ENCODE measurements at places on chromosomes 5 and 9.

DNA sequence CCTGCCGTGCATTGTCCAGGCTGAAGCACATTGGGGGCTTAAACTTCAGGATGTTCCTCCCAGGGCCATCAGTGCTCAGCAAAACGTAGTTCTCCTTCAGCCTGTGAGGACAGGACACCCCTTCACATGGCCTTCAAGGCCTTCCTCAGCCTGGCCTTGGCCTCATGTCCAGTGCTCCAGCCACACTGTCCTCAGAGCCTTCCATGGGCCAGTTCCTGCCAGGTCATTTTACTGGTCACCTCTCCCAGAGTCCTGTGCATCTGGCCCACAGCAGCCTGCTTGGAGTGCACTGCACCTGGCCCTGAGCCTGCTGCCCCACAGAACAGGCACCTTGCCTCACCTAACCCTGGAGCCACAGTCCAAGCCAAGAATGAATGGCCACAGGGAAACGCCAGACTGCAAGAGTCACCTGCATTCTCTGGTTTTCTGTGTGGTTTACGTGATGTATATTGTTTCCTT, 8.7 kb downstream of the HNRNPAB start:
- no peak for DNase-seq

GRCh38 chr5:55620009-55620765, 85.4 kb upstream of the PLPP1 start:
- DNase-seq, result no peak

GRCh38 chr9:31908891-31909480, 475.5 kb upstream of the ACO1 start:
- DNase-seq, result no peak

DNA sequence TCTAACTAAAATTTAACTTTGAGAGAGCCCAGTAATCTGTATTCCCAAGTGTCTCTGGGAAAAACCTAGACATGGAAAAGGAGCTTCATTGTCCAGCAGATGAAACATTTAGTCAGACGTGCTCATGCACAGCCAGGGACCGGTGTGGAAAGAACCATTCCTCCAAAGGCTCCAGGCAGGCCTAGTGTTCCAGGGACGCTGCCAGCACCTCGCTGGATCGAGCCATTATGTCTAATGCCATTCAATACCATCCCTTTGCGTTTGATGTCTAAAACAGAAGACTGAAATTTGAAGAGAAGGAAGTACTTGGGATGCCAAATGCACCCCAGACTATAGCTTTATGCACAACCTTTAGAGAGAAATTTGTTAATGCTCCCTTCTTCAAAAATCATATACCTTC, 1.4 kb upstream of the CHSY3 start:
- no peak for DNase-seq
